ENCODE measurements at places on chromosomes 1 and 21. TPM values are rescaled to one million over a fixed set of nuclear protein-coding genes. Genes with fewer than 3 reads are reported as not detected.

- no peaks in the 10 kb centered on the region for H3K27me3 ChIP-seq
- H3K36me3 ChIP-seq: peaks cover 5% of the 10 kb centered on the region
Measured at GRCh38 chr1:153957744-153958110, 685 bp downstream of the CRTC2 start.

GRCh38 chr21:40947713-40948112 lies 100.8 kb upstream of the DSCAM start:
- H3K36me3 ChIP-seq: no peaks in the 10 kb centered on the region
- no peak overlapping the region for H3K4me3 ChIP-seq
- no peaks in the 10 kb centered on the region for H3K27me3 ChIP-seq
- no peaks in the 10 kb centered on the region for H3K4me1 ChIP-seq
- DNase-seq: no peak
- H3K27ac ChIP-seq: no peak overlapping the region

DNA sequence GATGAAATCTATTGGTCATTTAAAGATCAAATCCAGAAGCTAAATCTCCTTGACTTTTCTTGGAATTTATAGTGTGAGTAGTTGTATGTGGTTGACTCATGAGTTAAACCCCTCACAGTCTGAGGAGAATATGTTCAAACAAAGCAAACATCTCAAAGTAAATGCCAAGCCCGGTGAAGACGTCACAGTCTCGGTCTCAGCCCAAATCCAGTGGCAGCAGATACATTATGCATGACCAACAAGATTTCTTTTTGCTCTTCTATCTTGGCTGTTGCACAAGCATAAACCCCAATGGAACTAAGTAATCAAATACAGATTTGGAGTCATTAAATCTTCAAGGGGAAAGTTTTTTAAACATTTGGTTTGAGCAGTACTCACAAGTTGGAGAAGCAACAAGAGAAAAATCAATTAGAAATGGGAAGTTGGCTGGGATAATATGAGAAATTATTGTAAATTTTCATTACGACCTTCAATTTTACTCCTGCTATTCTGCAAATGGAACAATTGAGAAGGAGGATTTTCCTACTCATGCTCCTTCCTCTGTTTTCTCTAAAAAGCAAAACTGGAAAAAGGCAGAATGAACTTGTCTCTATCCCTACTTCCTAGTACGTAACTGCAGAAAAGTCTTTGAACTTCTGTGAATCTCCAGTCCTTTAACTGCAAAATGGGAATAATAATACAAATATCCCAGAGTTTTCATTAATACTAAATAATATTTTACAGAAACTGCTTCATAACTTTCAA lies 575.8 kb downstream of the NUF2 start:
- no peak overlapping the region for H3K4me3 ChIP-seq
- H3K27me3 ChIP-seq: no peaks in the 10 kb centered on the region
- H3K4me1 ChIP-seq: no peaks in the 10 kb centered on the region
- no peaks in the 10 kb centered on the region for H3K36me3 ChIP-seq
- DNase-seq: no peak

- peaks cover 6% of the 10 kb centered on the region for H3K4me1 ChIP-seq
- no peaks in the 10 kb centered on the region for H3K36me3 ChIP-seq
- no peak for DNase-seq
- peaks cover 3% of the 10 kb centered on the region for H3K27me3 ChIP-seq
- H3K27ac ChIP-seq: no peak overlapping the region
Measured at GRCh38 chr1:43634721-43635120, 15.2 kb upstream of the KDM4A start.

- H3K4me3 ChIP-seq: no peak overlapping the region
- no peak for DNase-seq
- no peak overlapping the region for H3K27ac ChIP-seq
- no peaks in the 10 kb centered on the region for H3K27me3 ChIP-seq
- no peaks in the 10 kb centered on the region for H3K4me1 ChIP-seq
Measured at GRCh38 chr1:118202076-118202608, 17.1 kb upstream of the SPAG17 start.

DNA sequence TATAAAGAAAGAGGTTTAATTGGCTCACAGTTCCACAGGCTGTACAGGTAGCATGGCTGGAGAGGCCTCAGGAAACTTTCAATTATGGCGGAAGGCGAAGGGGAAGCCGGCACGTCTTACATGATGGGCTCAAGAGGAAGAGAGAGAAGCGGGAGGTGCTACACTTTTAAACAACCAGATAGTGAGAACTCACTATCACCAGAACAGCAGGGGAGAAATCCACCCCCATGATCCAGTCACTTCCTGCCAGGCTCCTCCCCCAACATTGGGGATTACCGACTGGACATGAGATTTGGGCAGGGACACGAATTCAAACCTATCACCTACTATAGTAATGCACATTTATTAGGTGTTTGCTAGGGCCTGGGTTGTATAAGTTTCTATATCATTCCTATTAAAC lies 117.8 kb downstream of the ZMYM4 start:
- peaks cover 45% of the 10 kb centered on the region for H3K36me3 ChIP-seq
- H3K27ac ChIP-seq: no peak overlapping the region
- no peak overlapping the region for H3K4me3 ChIP-seq

The INAVA gene
- total RNA-seq: 37.6 TPM

The BRINP2 gene
- total RNA-seq: 23.7 TPM

The MPL gene
- not detected for total RNA-seq

The KCNE1 gene
- total RNA-seq: 0.51 TPM

The GMEB1 gene
- 17.9 TPM for total RNA-seq

The C4BPA gene
- 0.87 TPM for total RNA-seq

The HHIPL2 gene
- total RNA-seq: 0.14 TPM
